Esophagus squamous epithelium (tissue), 5 donors: ENCODE measurements at places on chromosomes 2 and 18.

GRCh38 chr2:57536535-57537231, 509.9 kb upstream of the VRK2 start:
- no peak for DNase-seq

DNA sequence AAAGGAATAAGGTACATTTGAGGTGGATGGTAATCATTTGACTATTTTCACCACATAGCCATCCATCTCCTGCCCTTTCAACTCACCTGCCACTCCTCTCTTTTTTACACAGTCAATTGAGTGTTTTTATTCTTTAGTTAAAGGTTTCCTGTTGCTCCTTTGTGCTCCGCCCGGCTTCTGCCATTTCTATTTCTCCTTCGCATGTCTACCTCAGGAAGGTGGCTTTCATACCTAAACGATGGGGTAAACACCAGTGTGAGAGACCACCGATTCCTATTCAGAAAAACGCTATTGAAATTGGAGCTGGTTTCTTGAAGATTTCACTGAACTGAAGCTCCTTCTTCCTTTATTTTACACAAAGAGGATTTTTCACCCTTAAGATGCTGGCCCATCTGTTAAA, 1628.0 kb upstream of the PIK3C3 start:
- no peak for DNase-seq

- no peak for DNase-seq
Measured at GRCh38 chr2:28496781-28497180, 921 bp downstream of the PLB1 start.

DNA sequence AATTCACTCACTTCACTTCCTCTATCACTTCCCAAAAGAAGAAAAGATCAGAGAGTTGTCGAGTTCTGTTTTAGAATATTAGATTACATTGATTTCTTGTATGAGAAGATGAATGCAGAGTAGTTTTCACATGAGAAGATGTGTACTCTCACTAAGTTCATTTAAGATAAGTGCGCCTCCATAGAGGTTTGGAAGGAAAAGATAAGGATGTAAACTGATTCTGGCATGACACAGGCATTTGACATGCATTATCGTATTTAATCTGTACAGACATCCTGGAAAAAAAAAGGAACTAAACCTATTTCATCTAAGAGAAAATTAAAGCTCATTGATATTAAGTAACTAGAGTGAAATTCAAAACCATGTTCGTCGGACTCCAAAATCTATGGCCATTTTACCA, 152.2 kb upstream of the CRIM1 start:
- DNase-seq: no peak

DNA sequence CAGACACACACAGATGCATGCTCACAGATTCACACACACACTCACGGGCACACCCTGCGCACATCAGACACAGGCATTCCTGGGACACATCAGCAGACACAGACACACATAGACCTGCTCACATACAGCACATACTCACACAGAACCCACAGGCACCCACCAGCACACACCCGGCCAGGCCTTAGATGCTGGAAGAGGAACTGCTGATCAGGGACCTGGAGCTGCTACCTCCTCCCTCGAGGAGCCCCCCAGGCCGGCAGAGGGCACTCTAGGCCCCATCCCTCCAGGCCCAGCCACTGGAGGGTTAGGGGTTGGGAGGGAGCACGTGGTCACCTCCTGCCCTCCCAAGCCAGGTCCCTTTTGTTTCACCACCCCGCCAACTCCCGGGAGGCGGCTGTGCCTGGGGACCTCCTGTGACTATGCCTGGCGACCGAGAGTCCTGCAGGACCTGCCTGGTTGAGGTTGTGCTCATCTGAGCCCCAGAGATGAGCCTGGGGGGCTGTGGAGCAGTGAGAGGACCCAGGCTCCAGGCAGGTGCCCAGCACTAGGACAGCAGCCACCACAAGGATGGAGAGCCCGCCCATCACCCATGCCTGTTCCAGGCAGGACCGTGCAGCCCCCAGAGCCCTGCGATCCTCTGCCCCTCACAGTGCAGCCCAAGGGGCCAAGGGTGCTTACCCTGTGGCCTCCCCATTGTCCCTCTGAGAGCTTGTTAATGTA, 21.0 kb upstream of the PTMA start:
- DNase-seq: no peak

- no peak for DNase-seq
Measured at GRCh38 chr2:160252278-160252887, 52.3 kb upstream of the ITGB6 start.

DNA sequence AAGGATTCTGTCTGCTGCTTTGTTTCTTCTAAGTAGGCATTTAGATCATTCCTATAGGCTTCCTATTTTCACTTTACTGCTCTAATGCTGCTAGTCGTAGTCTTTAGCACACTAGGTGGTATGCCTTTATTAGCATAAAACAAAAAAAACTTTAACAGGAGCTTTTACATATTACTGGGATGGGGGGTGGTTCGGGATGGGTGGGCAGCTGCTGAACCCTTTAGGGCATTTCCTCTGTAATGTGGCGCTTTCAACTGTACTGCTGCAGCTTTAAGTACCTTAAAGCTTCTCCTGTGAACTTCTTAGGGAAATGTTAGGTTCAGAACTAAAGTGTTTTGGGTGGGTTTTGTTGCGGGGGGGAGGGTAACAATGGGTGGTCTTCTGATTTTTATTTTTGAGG, 41.3 kb downstream of the ACTR2 start:
- DNase-seq: no peak

DNA sequence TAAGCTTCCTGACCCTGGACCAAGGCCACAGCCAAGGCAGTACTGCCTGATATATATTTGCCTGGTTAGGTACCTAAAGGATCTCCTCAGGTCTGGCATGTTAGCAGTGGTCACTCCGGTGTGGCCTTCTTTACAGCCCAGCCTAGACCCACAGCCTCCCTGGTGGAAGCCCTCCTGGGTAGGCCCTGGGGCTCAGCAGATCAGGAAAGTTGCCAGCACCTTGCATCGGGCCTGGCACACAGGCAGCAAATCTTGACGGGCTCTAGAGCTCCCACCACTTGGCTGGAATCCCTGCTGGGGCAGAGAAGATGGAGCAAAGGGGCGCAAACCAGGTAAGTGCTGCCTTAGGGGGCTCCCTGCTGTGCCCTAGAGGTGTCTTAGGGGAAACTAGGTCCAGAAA, 40.9 kb upstream of the ATP6V1B1 start:
- no peak for DNase-seq

- no peak for DNase-seq
Measured at GRCh38 chr2:31049264-31049663, 89.0 kb downstream of the GALNT14 start.

DNA sequence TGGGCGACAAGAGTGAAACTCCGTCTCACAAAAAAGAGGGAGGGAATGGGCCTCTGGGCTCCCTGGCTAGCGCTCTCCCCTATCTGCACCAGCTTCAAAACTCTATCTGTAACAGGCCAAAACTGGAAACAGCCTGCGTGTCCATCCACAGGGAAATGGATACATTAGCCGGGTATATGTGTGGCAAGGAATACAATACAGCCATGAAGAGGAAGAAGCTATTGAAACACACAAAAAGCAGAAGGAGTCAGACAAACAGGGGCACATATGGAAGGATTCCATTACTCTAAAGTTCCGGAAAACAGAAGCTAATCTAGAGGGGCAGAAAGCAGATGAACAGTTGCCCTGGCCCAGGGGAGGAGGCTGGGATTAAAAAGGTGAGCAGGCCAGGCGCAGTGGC, 24.6 kb upstream of the SLC35F6 start:
- DNase-seq: no peak

- DNase-seq: no peak
Measured at GRCh38 chr2:19125901-19126680, 232.3 kb downstream of the OSR1 start.

- no peak for DNase-seq
Measured at GRCh38 chr2:73685764-73686438, 43.7 kb upstream of the NAT8 start.

- no peak for DNase-seq
Measured at GRCh38 chr2:20615466-20616241, 35.2 kb downstream of the HS1BP3 start.

GRCh38 chr2:173808718-173809117, 156.5 kb downstream of the SP3 start:
- no peak for DNase-seq

DNA sequence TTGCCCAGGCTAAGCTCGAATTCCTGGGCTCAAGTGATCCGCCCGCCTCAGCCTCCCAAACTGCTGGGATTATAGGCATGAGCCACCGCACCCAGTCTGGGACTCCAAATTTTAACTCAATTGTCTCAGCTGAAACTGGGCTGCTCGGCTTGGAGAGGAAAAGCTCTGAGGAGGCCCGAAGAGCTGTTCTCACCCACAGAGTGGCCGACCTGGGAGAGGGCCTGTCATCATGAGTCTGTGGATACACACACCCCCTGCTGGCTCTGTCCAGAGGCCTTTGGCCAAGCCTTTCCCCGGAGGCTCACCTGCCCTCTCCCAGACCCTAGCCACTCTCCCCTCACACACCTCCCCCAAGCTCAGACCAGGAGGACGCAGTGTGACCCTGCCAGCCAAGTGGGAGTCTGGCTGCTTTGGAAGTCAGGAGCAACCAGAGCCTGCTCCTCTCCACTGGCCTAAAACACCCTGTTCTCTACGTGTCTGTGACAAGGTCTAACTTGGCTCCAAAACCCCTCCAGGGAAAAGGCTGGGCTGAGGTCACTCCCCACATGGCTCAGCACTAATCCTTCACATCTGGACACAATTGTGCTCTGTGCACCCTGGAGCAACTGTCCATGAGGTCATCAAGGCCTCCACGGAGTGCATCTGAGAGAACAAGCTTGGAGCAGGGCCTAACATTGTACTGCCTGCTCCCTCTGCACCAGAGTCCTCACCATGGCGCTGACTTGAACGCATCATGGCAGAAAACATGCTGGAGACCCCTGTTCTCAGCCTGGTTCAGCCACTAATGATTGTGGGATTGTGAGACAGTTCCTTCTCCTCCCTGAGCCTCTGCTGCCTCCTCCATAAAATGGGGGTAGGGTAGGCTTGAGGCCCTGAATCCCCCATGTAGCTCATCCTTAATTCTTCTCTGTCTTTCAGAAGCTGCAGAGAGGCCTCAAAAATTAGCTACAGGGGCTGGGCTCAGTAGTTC, 49.9 kb upstream of the RAB6C start:
- no peak for DNase-seq

DNA sequence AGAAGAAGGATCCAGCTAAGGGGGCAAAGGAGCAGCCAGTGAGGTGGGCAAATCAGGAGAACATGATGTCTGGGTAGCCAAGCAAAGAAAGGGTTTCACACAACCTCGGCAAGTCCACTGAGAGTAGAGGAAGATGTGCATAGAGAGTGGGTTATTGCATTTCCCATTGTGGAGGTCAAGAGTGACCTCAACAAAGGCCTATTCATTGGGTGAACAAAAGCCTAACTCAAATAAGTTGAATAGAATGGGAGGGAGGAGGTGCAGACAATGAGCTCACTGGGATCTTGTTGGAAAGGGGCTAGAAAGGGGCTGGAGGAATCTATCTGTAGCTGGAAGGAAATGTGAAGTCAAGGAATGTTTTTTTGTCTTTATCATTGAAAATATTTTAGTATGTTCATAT, 14.0 kb upstream of the PDCL3 start:
- DNase-seq: no peak

DNA sequence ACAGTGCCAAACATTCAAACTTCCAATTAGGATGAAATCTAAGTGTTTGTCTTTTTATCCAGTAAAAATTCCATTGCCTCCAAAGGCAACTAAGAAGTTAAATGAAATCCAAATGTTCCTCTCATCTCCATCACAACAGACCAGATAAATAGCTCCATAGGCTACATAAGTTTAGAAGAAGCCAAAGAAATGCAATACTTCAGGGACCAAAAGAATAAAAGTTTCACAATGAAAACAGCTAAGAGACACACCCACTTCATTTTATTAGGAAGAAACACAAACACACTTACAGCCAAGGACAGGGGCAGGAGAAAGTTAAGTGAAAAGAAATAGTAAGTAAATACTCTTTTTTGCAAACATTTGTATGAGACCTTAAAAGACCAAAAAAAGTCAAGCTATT, 88.5 kb upstream of the CCDC150 start:
- DNase-seq: no peak

DNA sequence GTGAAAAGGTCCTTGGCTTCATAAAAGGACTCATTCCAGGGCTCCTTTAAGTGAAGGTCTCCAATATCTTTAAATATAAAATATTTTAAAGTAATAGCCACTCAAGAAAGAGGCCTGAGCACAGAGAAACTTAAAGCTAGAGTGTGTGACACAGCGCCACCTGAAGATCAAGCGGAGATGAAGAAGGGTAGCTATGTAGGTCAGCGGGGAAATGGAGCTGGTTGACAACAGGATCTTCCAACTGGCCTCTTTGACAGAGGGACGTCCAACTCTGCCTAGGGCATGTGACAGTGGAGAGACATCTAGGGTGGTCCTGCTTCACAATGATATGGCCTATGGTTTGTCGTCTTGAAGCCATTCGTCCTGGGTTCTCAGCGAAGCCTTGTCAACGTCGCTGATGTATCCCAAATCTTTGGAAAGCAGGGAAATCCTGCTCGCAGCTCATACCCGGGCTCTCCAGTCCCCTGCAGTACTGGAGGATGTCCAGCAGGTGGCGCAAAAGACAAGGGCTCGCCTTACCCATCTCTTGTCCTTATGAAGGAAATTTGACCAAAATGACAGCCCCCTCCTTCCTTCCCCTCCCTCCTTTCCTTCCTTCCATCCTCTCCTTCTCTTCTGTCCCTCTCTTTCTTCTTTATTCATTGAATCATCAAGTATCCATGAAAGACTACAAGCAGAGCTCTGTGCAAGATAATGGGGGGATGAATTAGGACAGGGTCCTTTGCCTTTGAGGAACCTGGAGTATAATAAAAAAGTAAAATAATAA, 59.6 kb downstream of the LONRF2 start:
- DNase-seq: no peak

DNA sequence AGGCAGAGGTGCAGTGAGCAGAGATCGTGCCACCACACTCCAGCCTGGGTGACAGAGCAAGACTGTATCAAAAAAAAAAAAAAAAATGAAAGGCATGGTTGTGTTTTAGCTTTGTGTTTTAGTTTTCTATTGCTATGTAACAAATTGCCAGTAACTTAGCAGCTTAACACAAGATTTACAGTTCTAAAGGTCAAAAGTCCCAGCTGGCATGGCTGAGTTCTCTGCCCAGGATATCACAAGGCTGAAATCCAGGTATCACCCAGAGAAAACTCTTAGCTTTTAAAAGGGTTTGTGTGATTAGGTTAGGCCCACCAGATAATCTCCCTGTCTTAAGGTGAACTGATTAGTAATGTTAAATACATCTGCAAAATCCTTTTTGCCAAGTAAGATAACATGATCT, 107.7 kb upstream of the YPEL5 start:
- DNase-seq: no peak

DNA sequence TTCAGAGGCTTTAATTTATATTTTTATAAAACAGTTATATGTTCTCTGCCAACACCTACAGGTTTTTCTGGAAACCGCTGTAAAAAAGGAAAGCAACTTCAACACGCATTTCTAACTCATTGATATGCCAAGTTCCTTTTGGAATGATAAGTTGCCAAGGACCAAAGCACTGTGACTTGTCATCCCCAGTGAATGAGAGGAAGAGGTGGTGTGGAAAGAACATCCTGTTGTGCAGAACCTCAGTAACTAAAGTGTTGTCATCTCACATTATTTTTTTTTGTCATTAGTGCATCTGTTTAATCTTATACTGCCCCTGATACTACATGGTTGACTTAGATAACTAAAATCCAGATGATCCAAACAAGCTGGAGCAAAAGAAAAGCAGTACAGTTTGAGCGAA, 96.0 kb upstream of the NEUROD1 start:
- no peak for DNase-seq
